AG10803 (cell line): ENCODE measurements at places on chromosomes 2 and 18.

GRCh38 chr2:217271813-217272212 lies 411.9 kb upstream of the TNP1 start:
- no peak for DNase-seq

DNA sequence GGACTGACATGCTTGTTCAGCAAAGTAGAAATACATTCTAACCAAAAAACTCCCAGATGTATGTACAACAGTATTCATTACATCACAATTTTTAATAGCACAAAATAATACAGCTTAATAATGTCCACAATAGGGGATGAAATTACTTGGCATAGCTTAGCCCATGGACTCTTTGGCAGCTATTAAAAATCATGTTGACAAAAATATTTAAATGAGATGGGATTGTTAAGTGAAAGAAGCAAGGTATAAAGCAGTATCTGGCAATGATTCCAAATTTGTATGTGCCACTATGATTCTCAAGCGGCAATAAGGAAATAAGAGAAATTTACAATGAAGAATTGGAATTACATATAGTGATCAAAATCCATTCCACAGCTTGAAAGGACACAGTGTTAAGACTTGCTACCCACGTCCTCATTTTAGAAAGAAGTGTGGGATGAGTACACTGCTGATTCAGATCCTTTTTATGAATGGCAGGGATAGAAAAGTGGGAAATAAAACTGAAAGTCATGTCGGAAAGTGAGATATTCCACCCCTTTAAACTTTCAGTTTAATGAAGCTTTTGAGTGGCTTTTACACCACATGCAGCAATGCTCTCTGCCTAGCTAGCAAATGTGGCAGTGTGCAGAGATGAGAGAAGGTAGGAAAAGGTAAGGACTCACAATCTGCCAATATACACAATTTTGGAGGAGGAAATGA lies 2.4 kb downstream of the GAREM1 start:
- no peak for DNase-seq

GRCh38 chr2:3981446-3981987 lies 278.1 kb downstream of the DCDC2C start:
- no peak for DNase-seq

DNA sequence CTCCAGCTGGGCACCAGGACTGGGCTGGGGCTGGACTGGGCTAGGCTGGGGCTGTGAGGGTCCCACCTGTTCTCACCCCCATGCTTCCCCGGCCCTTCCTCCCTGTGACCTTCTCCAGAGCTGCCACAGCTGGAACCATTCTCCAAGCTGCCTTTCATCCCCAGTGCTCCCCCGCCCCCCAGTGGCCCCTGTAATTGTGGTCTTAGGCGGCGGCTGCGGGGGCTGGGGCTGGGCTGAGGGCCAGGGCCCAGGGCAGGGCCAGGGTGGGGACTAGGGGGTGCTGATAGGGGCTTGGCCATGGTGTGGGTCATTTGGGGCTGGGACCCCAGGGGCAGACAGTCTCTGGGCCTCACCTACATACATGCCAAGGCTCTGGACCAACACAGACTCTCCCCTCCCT lies 2.8 kb upstream of the WNT10A start:
- DNase-seq, result no peak

- DNase-seq, result no peak
Measured at GRCh38 chr2:55618025-55618274, 528 bp upstream of the PPP4R3B start.

- no peak for DNase-seq
Measured at GRCh38 chr2:190183539-190183938, 121.0 kb upstream of the MSTN start.

GRCh38 chr2:198465970-198466369 lies 661.6 kb downstream of the PLCL1 start:
- DNase-seq, result no peak

- DNase-seq, result no peak
Measured at GRCh38 chr18:43826215-43826614, 548.9 kb upstream of the SYT4 start.

DNA sequence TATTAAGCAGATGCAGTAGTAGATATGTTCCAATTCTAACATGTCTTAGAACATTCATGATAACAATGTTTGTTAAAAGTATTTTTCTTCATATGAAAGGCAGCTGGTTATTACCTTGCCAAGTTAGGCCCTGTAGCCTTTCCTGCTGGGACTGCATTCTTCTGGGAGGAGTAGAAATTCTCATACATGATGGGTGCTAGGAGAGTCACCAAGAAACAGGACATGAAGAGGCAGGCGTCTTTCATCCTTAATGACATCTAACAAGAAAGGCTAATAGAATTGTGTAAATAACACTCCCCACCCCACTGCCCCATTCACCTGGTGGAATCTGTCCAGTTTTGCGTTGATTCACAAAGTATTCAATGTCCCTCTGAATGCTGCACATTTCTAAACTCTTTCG lies 24.7 kb upstream of the EPG5 start:
- no peak for DNase-seq

DNA sequence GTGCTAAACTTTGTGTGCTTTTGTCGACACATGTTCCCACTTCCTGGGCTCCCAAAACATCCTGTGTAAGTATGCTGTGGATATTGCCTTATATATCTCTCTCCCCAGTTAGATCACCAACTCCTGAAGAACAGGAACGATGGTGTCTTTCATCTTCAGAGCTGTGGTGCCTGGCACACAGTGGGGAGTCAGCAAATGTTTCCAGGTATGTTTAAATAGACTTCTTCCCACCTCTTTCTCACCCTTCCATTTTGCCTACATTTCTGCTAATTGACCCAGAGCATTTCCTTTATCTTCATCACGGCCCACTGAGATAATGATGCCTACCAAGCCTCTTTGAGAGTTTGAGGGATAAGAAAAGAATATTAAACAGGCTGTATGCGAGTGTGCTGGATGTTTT lies 60.7 kb downstream of the RND3 start:
- DNase-seq, result no peak
